ENCODE measurements at places on chromosomes 13 and 19. TPM values are rescaled to one million over a fixed set of nuclear protein-coding genes. Genes with fewer than 3 reads are reported as not detected.

The LGALS14 gene
- total RNA-seq: not detected

- no peak for DNase-seq
These were observed 14.2 kb downstream of the NDUFA11 start for GRCh38 chr19:5889288-5889971.

DNA sequence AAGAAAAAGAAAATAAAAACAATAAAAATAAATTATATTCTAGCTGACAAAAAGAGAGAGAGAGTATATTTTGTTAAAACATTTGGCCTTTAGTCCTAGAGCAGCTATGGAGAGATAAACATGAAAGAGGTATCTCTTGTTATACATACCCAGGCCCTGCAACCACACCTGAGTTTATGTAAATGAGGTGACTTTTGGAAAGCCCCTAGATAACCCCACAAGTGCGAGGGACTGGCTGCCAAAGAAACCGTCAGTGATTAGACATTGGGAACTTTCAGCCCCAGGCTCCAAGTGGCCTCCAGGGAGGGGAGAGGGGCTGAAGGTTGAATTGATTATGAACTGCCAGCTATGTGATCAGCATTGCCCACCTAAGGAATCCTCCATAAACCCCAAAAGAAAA lies 2.1 kb upstream of the NLRP7 start:
- no peak for DNase-seq

- DNase-seq: no peak
These were observed 4.8 kb downstream of the GYS1 start for GRCh38 chr19:48988286-48988685.

- no peak for DNase-seq
These were observed 54.1 kb upstream of the ADGRE1 start for GRCh38 chr19:6833166-6833790.

- DNase-seq: no peak
These were observed 8.3 kb upstream of the PNMA8B start for GRCh38 chr19:46503848-46504453.
